ENCODE measurements at places on chromosomes 12 and 14.

- DNase-seq = no peak
Measured at GRCh38 chr14:42929806-42930480, 1323.3 kb downstream of the LRFN5 start.

DNA sequence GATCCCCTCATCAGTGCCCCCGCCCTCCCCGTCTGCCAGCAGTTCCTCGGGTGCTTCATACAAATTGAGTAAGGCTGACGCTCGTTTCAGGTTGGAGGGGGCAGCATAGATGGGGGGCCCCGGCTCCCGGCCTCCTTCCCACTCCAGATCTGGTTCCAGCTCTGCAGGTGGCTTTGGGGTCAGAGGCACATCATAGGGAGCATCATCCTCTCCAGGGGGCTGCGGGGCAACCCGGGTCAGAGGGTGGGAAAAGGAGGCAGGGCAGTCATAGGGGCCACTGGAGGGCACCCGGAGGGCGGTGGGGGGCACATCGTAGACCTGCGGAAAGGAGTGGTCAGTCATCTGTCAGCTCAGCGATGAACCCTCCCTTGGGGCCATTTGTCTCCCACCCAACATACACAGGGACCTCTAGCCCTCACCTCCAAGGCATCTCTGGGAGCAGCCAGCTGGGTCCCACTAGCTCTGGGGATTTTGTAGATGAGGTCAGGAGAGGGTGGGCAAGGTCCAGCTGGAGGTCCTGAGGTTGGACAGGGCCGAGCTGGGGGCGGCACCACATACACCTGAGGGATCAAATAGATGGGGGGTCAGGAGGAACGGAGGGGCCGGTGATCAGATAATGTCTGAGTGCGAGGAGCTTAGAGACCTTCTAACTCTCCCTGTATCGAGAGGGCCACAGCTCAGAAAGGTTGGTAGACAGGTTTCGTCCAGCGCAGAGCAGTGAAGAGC lies 5.1 kb downstream of the EFS start:
- no peak for DNase-seq

GRCh38 chr12:28793581-28794151 lies 355.4 kb upstream of the FAR2 start:
- no peak for DNase-seq

- no peak for DNase-seq
Measured at GRCh38 chr12:106774808-106775524, 484 bp downstream of the RIC8B start.

GRCh38 chr12:65248656-65249633 lies 29.5 kb upstream of the MSRB3 start:
- no peak for DNase-seq

DNA sequence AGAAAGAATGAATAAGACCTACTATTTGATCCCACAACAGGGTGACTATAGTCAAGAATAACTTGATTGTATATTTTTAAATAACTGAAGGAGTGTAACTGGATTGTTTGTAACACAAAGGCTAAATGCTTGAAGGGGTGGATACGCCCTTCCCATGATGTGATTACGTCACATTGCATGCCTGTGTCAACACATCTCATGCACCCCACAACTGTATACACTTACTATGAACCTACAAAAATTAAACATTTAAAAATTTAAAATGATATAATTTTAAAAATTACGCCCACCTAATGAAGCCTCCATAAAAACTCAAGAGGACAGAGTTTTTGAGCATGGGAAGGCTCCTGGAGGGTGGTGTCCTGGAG lies 94.5 kb downstream of the SCARB1 start:
- no peak for DNase-seq

DNA sequence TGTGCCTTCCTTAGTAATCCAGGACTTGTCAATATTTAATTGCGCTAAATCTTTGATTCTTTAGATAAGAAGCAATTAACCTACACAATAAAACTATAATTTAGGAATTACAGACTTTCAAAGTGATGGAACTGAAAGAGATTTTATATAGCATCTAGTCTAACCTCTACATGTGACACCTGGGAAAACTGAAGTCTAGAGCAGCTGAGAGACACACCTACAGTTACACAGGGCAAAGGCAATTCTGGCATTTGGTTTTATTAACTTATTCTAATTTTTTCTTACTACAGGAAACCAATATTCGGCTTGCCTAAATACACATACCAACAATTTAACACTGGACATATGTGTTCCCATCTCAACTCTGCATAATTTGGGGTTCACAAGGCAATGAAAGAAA lies 196.5 kb downstream of the STXBP6 start:
- no peak for DNase-seq

GRCh38 chr12:13283867-13284266 lies 87.3 kb downstream of the EMP1 start:
- no peak for DNase-seq

DNA sequence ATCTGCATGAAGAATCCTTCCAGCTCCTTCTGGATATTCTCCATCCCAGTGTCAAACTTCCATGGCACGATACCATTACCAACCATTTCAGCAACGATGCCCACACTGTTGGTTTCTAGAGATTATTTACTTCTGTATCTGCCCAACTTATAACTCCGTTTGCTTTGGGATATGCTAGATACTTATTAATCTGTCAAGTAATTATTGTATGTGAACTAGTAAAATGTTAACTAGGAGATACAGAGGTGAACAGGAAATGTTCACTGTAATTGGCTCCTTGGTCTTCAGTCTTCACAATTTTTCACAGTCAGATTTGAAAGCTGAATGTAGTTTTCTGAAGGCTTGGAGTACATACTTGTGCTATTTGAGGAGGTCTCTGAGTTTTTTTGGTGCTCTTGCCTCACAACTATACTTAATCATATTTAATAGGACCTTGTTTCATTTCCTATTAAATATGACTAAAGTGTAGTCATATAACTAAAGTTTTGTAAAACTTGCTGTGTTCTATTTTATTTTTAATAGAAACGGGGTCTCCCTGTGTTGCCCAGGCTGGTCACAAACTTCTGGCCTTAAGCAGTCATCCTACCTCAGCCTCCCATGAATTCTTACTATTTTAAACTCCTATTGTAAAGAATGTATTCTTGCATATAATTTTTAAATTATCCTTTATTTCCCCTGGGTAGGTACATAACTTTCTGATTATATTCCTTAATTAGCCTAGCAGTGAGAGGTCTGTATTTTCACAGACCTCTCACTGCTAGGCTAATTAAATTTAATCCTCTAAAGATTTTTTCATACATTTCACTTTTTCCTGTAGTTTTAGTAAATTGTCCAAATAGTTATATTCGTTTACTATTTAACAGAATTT lies 79.7 kb downstream of the FGD4 start:
- no peak for DNase-seq

DNA sequence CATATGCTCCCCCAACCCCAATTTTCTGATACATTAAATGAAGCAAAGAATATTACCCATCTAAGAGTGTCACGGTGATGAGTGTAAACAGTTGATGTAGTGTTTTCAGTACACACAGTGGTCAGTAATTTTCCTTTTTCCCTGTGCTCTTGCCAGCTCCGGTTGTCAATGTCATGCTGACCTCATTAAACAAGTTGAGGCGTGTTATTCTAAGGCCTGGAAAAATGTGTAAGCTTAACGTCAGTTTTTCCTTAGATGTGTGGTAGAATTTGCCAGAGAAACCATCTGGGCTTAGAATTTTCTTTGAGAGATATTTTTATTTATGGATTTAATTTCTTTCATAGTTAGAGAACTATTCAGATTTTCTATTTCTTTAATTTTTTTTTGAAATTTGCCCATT lies 11.7 kb upstream of the SERPINA6 start:
- DNase-seq = no peak

- DNase-seq = no peak
Measured at GRCh38 chr12:57579677-57580465, 11.1 kb upstream of the PIP4K2C start.

DNA sequence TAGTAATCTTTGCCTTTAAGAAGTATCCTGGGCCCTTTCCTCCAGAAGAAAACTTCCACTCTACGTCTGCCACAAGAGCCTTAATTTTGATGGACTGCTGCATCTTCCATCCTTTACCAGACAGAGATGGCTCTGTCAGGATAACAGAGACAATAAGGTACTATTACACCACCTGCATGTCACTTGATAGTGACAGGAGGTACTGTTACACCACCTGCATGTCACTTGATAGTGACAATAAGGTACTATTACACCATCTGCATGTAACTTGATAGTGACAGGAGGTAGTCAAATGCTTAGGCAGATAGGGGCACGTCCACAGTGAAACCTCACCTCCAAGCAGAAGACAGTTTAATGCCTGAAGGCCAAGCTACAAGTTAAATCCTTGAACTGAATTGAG lies 13.9 kb downstream of the OR6C74 start:
- no peak for DNase-seq

- DNase-seq = no peak
Measured at GRCh38 chr12:124481772-124482566, 85.4 kb downstream of the NCOR2 start.

DNA sequence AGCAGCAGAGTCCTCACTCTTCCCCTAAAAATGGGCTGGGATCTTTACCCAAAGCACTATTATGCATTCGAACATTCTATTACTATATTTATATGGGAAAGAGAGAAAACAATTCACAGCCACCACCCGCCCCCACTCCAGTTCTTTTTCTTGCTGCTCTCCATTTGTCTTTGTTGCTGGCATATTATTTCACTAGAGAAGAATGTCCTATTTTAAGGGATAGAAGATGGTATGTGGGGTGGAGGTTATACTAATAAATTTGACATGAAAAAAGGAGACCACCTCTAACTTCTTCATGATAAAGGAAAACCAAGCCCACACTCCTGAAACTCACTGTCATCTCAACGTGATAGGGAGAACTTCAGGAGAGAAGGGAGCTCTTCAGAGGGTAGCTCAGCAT lies 28.5 kb upstream of the NTF3 start:
- no peak for DNase-seq

DNA sequence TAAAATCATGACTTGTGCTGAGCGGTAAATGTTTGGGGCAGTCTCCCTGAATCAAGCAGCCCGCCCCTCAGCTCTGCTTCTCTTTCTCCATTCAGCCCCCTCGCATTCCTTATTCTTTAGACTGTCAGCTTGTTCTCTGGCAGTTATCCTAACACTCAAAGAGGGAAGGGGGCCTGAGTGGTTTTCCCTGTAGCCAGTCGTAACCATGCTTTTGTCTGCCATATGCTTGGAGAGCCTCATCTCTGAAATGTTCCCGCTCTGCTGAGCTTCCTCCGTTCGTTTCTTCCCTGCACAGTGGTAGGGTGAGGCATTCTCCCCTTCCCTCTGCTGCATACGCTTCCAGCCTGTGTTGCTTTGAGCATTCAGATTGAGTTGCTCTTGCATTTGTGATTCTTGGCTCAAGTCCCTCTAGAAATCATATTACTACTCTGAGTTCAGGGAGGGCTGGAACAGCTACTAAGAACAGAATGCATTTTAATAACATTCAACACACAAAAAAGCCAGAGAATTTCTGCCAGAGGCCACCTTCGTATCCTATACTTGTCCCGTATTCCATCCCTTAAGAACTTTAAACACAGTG lies 119.7 kb downstream of the FBXL14 start:
- no peak for DNase-seq

- no peak for DNase-seq
Measured at GRCh38 chr14:31858868-31859267, 218.2 kb upstream of the ARHGAP5 start.

DNA sequence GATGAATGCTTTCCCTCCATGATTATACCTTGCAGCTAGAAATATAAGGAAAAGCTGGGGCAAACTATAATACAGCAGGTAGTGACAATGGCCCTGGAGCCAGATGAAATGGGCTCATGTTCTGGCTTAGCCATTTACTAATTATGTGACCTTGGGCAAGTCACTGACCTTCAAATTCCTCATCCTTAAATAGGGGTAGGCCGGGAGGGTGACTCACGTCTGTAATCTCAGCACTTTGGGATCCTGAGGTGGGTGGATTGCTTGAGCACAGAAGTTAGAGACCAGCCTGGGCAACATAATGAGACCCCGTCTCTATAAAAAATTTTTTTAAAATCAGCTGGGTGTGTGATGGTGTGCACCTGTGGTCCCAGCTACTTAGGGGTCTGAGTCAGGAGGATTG lies 155.4 kb downstream of the C12orf75 start:
- DNase-seq = no peak

GRCh38 chr14:79044894-79045624 lies 874.9 kb downstream of the NRXN3 start:
- no peak for DNase-seq

All from stimulated activated CD8-positive, alpha-beta memory T cell treated with anti-CD3 and anti-CD28 coated beads, Interleukin-4, amount 100 ng/mL, for 4 hours (primary cell).